ENCODE measurements at places on chromosomes 4 and X. TPM values are rescaled to one million over a fixed set of nuclear protein-coding genes. Genes with fewer than 3 reads are reported as not detected.

DNA sequence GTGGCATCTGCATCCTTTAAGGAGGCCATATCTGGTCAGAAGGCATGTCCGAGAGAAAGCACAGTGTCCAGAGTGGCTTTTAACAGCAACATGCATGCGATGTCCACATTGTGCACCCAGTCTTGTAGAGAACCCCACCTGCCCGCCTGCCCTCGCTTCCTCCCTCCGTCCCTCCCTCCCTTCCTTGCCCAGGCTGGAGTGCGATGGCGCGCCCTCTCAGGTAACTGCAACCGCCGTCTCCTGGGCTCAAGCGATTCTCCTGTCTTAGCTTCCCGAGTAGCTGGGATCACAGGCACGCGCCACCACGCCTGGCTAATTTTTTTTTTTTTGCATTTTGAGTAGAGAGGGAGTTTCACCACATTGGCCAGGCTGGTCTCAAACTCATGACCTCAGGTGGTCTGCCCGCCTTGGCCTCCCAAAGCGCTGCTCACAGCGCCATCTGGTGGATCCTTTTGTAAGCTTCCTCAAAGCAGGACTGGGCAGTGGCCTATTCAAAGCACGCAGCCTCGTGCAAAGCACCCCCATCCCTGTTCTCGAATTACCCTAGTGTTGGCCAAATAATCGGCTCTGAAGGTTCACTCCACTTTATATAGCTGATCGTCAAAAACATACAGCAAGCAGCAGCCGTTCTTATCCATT, 15.0 kb downstream of the BRCC3 start:
- no peak for DNase-seq

DNA sequence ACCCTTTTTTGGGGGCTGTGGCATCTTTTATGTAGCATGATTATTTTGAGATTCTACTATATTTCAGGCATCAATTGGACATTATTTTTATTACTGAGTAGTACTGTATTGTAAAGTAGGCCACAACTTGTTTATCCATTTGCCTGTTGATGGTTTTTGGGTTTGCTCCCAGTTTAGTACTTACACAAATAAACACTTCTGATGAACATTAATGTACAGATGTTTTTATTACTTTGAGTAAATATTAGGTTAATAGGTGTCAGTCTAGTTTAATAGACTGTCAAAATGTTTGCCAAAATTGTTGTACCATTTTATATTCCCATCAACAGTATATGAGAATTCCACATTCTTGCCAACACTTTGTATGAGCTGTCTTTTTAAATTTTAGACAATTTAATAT, 214.9 kb upstream of the MAD2L1 start:
- no peak for DNase-seq

- DNase-seq, result no peak
These were observed 347.1 kb downstream of the GBA3 start for GRCh38 chr4:23039818-23040217.

- no peak for DNase-seq
These were observed 125.8 kb upstream of the CLNK start for GRCh38 chr4:10810411-10810810.

DNA sequence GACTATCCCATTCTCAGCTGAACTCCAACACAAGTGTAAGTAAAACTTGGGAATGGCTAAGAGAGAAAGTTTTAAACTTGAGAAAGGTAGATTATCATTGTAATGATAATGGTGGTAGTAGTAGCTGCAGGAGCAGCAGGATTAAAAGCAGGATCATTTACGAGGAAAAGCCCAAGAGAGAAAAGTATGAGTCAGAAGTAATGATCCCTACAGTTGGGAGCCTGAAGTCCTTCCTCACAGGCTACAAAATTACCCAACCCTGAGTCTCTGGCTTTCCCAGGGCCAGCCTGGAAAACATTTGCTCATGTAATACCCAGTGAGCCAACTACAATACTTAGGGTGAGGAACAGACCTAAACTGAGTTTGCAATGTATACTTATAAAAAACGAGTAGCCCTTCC, 4.4 kb upstream of the PRDM8 start:
- no peak for DNase-seq

The PHEX gene
- 0.48 TPM for polyA plus RNA-seq

The TLR3 gene
- polyA plus RNA-seq, result 15.9 TPM

The DOK7 gene
- polyA plus RNA-seq, result 3.7 TPM

DNA sequence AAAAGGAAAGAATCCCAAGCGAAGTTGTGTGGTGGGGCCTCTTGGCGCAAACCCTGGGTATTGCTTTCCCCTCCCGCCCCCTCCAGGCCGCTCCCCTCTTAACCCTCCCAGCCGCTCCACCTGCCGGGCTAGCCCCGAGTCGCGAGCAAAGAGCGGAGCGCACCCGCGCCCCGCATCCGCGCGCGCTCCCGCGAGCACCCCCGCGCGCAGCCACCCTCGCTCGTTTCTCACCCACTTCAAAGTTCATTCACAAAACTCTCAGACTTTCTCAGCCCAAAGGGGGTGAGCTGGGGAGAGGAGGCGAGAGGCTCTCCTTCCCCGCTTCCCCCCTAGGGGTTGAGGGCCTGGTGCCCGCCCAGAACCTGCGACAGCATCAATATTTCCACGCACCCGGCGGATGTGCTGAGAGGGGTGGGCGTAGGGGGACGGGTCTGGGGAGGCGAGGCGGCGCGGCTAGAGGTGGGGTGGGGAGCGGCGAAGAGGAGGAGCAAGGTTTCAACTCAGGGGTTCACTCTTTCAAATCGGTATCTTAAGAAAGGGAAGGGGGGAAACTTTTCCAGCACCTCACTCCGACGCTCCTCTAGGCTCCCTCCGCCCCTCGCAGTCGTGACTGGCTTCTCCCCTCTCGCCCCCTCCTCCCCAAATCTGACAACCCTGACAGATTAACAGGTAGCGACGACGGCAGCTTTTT, 1.8 kb downstream of the MAML3 start:
- DNase-seq, result peak; percentile 34

DNA sequence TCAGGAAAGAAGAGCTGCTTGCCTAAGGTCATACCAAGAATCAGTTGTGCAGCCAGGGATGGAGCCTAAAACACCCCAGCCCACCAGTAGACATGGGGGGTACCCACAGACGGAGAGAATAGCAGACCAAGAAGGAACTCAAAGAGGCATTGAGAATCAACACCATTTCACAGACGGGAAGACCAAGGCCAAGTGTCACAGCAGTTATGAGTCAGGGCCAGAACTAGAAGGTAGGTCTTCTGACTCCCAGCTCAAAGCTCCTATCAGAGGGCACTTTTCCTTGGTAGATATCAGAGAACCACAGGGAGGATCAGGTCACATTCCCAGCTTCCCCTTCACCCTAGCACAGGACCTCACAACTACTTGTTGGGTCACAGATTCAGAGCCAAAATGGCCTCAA, 14.5 kb downstream of the OTUD5 start:
- no peak for DNase-seq

DNA sequence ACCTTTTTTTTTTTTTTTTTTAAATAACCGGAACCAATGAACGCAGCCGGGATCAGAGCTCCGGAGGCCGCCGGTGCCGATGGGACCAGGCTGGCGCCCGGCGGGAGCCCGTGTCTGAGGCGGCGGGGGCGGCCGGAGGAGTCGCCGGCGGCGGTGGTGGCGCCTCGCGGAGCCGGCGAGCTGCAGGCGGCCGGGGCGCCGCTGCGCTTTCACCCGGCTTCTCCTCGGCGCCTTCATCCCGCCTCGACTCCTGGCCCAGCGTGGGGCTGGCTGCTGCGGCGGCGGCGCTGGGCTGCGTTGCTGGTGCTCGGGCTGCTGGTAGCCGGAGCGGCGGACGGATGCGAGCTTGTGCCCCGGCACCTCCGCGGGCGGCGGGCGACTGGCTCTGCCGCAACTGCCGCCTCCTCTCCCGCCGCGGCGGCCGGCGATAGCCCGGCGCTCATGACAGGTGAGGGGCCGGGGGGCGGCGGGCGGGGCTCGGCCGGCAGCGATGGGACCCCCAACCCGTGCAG, 337 bp downstream of the STIM2 start:
- no peak for DNase-seq

- DNase-seq, result no peak
These were observed 42.0 kb downstream of the HPRT1 start for GRCh38 chrX:134501941-134502340.

DNA sequence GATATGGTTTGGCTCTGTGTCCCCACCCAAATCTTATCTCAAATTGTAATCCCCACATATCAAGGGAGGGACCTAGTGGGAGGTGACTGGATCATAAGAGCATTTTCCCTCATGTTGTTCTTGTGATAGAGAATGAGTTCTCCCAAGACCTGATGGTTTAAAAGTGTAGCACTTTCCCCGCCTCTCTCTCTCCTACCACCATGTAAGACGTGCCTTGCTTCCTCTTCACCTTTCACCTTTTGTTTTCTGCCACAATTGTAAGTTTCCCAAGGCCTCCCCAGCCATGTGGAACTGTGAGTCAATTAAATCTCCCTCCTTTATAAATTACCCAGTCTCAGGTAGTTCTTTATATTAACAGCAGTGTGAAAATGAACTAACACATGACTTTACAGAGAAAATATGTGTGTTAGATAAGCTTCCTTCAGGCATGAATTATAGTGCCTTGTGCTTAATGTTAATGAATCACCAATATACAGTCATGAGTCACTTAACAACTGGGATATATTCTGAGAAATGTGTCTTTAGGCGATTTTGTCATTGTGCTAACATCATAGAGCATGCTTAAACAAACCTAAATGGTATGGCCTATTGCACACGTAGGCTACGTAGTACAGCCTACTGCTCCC, 37.9 kb downstream of the PDGFC start:
- DNase-seq, result no peak

GRCh38 chr4:167233685-167234315, 494 bp downstream of the SPOCK3 start:
- peak; percentile 24 for DNase-seq

- DNase-seq, result no peak
These were observed 51.9 kb downstream of the MAOA start for GRCh38 chrX:43707812-43708548.

DNA sequence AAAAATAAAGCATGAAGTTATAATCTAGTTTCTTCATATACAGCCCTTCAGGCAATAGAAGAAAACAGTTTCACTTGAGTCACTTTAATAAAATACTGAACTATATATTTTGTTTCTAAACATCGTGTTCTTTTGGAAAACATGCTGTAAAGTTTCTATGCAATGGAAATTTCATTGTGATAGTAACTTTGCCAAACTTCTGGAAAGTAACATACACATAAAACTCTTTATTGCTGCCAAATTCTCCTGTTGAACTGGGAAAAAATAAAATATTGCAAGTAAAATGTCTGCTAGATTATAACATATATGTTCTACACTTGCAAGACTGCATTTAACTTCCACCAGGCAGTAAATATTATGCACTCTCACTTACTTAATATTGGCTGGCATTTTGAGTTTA, 635.4 kb downstream of the SPRY1 start:
- DNase-seq, result no peak

DNA sequence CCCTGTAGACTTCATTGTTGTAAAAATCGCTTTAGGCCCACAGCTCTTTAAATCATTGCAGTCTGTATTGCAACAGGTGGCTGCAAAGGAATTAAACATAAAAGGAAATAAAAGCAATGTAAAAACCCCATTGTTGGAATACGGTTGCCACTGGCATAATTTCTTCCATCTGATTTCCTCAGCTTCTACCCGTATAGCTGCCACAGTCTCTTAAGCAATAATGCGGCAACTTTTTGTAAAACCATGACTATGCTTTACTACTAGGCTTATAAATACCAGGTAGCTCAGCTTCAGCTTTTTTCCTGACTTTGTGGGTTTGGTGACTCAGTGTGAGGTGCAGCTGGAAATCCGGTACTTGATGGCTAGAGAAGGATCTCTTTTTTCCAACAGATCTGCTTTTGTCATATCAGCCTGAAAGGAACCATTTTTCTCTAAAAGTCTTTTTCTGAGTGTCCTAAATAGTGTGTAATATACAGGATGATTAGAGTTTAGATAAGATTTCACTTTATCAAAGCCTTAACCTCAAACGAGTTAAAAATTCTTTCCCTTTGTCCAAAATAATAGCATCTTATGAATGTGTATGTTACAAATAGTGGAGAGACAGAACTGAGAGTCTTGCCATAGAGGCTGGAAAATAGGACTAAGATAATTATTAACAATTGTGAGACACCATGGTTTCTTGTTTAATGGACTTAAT, 268.0 kb downstream of the ADGRL3 start:
- no peak for DNase-seq

- DNase-seq, result no peak
These were observed 674.8 kb downstream of the RAPGEF2 start for GRCh38 chr4:159777689-159778088.

- DNase-seq, result no peak
These were observed 55.0 kb downstream of the FBXW7 start for GRCh38 chr4:152480901-152481300.

GRCh38 chrX:70301716-70302115, 11.8 kb downstream of the KIF4A start:
- DNase-seq, result no peak

GRCh38 chr4:13285336-13285735, 198.8 kb downstream of the RAB28 start:
- no peak for DNase-seq

- DNase-seq, result no peak
These were observed 2.2 kb downstream of the NKAP start for GRCh38 chrX:119941336-119941735.

GRCh38 chr4:106707776-106708463, 328.2 kb downstream of the DKK2 start:
- no peak for DNase-seq

DNA sequence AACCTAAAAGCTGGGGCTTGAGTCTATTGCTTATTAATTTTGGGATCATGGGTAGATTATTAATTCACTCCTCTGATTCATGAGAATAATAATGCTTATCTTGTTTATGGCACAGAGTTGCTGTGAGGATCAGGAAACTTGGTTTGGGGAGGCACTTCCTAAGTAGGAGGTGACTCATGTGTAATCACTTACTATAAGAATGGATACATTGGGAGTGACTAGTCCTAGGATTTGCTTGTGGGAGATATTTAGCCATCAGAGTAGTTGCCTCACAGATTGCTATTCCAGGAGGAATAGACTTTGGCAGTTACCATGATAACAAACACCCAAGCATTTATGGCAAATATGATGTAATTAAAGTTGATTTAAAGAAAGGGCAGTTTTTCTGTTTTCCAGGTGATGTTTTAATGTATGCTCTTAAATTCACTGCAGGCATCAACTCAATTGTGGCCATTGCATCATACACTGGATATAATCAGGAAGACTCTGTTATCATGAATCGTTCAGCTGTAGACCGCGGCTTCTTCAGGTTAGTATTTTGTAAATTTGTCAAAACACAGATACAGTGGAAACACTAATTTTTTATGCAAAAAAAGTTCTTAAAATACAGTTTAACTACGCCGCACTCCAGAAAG, 41.9 kb downstream of the POLR2B start:
- no peak for DNase-seq

DNA sequence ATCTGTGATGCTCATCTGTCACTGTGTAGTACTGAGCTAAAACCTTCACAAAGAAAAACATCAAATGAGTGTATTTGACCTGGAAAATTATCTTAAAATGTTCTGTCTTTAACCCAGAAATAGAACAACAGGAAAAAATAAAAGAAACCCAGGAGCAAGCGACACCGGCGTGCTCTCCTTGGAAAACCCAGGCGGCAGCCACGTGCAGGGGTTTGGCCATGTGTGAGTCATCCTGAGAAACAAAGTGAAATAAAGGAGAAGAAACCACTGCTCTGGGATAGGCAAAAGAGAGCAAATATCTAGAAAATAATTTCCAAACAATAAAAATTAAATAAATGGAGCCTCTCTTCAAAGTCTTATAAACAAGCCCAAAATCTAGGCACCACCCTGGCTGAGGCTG, 20.0 kb upstream of the TMEM128 start:
- no peak for DNase-seq

- no peak for DNase-seq
These were observed 90.3 kb upstream of the TEX13D start for GRCh38 chrX:124242131-124242530.

- no peak for DNase-seq
These were observed 6.4 kb upstream of the UBA1 start for GRCh38 chrX:47187106-47187677.

The FDCSP gene
- 0.81 TPM for polyA plus RNA-seq

Data from renal cortex interstitium (tissue), 15 donors.